ENCODE measurements at places on chromosomes 12 and 14.

DNA sequence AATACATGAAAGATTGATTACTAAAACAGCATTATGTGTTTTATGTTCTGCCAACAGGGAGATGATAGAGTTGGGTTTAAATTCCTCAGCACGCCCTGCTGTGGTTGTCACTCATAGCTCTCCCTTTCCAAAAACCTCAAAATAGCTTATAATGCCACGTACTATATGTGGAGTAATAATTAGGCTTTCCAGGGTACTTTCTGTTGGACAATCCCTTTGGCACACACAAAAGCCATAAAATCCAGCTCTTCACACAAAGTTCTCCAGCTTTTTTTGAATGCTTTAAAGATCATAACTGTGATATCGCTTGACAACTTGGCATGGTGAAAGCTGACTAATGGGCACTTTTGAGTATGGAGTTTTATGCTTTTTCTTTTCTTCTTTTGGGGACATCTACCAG, 145.3 kb upstream of the DCN start:
- DNase-seq, result no peak

DNA sequence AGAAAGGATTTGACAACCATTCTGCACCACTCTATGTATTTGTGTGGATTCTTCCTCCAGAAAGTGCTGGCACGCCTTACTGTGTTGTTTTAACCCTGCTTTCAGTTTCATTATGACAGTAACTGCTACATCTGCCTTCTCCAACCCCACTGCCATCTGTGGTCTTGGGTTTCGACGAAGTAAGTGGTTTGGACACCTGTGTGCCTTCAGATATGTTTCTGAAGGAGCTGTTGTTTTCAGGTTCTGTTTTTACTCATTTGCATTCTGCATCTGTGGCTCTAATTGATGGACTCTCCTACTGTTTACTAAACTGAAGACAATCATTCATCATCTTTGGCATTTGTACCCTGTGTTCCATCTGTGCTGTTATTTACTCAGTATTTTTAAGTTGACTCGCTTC, 4.1 kb downstream of the TSHR start:
- peak; percentile 65 for DNase-seq

DNA sequence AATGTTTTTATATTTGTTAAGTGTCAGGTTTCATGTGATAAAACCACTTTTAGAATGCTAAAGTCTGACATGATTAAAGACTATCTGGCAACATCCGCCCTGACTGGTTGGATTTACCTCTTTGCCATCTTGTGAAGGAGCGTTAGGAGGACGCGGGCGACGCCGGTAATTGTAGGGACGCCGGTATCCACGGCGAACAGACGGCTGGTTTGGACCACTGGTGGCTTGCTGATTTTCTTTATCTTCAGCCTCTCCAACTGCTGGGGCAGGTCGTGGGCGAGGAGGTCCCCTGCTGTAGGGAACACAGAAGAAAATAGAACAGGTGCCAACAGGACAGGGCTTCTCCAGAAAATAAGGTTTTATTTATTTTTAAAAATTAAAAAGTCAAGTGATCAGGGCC, 21.3 kb downstream of the YBX3 start:
- DNase-seq, result no peak

DNA sequence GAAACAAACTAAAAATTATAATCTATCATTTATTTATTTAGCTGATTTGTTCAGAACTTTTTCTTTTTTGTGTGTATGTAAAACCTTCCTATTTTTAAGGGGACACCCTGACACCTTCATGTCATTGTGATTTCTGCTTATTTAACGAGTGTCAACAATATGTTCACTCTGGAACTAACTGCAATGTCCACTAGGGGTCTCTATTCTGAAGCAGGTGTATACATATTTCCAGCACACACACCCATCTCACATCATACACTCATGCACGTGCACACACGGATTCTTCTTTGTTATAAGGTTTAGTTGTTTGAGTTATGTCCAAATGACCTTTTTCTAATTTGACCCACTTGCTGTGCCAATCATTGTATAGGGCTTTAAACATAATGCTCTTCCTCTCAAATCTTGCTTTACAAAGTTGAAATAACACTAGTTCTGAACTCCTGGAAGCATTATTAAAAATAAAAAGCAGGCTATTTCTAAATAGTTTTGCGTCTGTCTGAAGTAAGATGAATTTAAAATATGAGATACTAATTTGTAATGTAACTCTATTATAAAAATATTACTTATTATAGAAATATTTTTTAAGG, 15.5 kb downstream of the E2F7 start:
- DNase-seq, result no peak

GRCh38 chr12:39395866-39396265, 47.1 kb downstream of the KIF21A start:
- DNase-seq, result no peak

- DNase-seq, result no peak
Measured at GRCh38 chr12:54579258-54579657, 9.2 kb downstream of the PPP1R1A start.

DNA sequence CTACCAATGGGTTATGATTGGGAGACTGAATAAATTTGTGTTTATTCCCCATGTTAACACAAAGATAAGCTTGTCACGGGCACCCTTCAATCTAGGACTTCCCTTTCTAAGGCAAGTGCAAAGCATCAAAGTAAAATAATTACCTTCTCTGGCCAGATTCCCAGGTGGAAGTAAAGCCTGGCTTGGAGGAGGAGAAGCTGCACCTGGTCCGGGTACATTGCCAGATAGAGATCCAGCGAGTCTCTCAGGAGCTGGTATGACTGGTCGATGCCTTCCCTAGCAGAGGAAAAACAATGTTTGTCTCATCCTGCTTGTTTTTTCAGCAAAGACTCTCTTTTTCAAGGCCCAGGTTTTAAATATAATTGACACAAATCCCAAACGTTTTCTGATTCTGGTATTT, 24.9 kb downstream of the FBXO21 start:
- DNase-seq, result no peak

DNA sequence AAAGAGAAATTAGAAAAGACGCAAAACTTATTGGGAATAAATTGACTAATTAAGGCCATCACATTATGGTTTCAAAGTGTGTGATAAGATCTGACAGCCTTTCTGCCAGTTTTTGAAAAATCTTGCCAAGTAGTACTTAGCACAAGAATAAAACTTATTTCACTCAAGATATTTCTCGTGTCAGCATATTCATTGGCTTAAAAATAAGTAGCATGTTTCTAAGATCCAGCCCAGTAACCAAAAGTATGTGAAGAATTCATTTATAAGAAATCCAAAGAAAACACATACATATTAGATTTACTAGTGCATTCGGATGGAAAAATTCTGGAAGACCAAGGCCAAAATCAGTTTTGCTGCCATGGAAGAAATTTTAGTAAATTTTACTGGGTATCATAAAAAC, 1135.0 kb downstream of the GALC start:
- DNase-seq, result no peak

DNA sequence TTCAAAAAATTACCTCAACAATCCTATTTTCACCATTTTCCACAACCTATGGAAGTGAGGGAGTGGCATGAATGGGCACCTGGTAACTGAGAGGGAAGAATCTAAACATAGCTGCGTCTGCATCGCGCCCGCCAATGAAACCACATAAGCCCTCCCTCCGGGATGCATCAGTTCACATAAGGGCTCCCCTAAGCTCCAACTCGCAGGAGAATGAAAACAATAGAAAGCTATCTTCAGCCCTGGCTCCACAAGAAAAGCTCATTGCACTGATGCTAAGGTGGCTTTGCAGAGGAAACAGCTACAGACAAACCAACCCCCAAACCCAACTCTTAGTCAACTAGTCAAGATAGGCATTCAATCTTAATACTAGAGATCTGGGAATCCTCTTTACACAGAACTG, 173.3 kb downstream of the FOXN3 start:
- DNase-seq, result no peak

GRCh38 chr12:131862994-131863710, 31.3 kb upstream of the ULK1 start:
- DNase-seq, result no peak

DNA sequence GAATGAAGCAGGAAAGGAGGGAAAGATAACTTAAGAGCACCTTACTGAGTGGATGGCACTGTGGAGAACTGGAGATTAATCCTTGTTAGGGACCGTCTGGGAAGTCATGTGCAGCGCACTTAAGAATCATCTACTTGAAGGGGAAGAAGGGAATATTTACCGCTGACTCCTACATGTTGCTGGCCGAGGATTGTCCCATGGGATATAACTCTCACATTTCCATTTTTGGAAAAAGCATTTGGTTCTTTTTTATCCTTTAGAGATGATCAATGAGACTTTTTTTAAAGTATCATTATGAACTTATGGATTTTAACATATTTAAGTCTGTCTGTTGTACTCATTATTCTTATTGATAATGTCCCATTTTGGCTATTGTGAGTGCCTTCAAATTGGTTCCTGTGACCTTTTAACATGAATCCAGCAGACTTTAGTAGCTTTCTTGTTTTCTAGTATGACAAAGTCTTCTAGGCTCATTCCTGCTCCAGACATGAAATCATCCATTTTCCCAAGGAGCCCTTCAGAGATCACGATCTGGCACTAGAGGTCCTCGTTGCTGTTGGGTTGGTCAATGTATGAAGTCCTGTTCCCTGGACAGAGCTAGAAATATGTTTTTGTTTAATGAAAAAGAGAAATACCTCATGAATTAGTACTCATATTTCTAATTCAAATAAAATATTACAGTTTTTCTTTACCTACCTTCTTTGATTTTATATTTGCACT, 20.2 kb upstream of the FAM234B start:
- DNase-seq, result no peak

- no peak for DNase-seq
Measured at GRCh38 chr12:126879842-126880241, 1387.1 kb upstream of the TMEM132C start.

- no peak for DNase-seq
Measured at GRCh38 chr12:113459981-113460380, 11.7 kb downstream of the LHX5 start.

DNA sequence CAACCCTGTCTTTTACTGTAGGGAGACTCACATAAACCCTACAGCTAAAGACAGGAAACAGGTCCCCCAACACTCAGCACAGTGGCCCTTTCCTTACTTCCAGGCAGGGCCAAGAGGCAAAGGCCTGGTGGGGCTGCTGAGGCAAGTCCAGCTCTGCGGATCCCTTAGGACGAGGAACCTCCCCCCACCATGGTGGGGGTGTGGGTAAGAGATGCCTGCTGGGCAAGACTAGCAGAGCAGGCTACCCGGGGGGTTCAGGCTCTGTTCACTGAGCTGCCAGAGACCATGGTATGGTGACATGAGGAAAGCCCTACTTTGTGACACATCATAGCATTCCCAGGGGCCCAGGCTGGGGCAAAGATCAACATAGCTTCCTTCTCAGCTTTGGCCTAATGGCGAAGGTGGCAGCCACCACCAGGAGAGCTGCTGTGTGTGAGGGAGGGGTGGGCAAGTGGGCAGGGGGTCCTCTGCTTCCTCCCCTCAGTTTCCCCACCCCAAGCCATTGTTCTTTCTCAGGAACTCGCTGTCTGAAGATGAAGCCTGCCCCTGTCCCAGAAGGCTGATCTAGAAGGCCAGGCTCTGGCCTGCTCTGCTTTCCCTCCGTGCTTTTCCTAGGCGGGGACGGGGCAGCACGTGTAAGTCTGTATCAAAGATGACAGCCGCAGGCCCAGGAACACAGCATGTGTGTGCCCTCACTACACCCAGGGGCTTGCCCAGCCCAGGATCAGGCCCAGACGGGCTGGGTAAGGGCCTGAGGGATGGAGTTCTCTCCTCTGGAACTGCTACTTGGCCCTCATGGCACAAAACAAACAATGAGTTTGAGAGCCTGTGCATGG, 10.1 kb upstream of the TINF2 start:
- DNase-seq, result no peak

- DNase-seq, result no peak
Measured at GRCh38 chr12:13661005-13661887, 320.2 kb downstream of the GRIN2B start.

- DNase-seq, result no peak
Measured at GRCh38 chr12:6049587-6049986, 74.9 kb downstream of the VWF start.

GRCh38 chr12:111783046-111783445, 16.3 kb downstream of the ALDH2 start:
- no peak for DNase-seq

DNA sequence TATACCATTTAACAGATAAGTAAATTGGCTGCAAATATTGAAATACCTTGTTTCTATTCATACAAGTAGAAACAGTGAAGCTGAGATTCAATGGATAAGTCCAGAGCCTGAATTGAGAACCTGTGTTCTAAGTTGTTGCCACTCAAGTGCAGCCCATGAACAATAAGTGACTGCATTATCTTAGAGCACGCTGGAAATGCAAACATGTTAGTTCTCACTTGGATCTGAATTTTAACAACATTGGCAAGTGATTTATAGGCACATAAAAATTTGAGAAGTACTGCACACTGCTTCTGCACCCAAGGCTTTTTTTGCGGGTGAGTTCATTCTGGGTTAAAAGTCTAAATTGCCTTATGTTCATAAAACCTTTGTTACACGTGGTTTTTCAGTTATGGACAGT, 484.3 kb downstream of the NAV3 start:
- DNase-seq, result no peak

DNA sequence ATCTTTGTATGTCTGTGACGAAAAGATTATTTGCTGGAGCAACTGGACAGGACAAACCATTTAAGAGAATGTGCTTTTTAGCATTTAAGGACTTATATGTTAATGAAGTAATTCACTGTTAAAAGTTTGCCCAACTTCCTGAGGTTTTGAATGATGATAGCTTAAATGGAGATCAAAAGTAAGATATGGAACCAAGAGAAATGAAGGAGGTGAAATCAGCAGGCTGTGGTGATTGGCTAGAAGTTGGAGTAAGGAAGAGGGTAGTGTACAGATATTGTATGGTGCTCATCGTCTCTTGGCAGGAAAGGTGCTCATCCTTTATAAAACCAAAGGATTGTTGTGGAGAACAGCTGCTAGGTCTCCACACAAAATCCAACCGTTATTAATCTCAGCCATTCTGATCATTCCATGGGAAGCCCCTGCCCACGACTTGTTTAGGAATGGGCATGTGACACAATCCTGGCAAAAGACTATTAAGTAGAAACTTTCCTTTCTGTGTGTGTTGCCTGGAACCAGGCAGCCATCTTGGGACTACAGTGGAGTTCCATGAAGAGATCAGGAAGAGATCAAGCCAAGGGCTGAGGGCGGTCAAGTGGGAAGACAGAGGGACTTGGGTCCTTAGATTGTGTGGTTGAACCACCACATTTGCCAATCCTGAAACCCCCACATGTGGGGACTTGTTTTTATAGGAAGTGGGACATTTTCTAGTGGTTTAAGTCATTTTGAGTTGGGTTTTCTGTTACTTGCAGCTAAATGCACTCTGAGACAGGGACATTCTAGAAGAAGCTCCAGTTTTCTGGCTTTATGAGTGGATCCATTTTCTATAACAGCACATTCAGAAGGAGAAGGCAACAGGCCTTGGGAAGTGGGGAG, 56.8 kb upstream of the CHST11 start:
- DNase-seq, result no peak

- no peak for DNase-seq
Measured at GRCh38 chr12:31225656-31226535, 100.1 kb downstream of the SINHCAF start.

DNA sequence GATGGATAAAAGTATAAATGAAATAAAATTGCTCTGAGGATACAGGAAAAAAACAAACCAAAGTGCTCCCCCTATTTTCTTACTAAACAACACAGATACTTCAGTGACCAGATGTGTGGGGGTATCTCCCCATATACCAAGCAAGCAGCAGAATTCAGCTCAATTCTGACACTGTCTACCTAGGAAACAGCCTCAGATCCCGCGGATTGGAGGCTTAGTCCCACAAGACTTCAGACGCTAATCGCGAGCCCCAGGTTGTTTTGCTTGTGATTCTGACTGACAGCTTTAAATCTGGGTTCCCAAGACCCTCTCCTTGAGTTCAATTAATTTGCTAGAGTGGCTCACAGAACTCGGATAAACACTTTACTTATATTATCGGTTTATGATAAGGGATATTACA, 17.3 kb downstream of the NFKBIA start:
- no peak for DNase-seq
